ENCODE measurements at places on chromosomes 13 and 19. TPM values are rescaled to one million over a fixed set of nuclear protein-coding genes. Genes with fewer than 3 reads are reported as not detected.

DNA sequence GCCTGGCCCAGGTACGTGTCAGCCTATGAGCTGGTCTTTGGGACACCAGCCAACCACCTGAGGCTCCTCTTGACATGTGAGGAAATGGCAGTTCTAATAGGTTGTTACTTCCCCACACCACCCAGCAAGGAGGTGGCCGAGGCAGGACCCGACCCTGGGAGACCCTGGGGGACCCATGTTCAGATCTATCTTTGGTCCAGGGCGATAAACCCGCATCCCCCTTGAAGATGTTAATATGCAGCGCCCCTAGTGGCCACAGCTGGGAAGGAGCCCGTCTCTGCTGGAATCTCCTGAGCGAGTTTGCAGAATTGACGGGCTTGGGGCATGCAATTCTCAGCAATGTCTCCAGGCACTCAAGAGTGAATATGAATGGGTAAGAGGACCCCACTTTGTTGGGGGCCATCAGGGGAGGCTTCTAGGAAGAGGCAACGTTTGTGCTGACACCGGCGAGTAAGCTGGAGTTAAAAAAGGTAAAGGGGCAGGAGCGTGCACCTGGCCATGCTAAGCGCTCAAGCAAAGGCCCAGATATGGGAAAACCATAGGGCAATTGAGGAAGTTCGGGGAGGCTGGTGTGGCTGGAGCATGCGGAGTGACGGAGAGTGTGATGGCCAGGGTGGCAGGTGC, 1.5 kb upstream of the MYO1F start:
- no peak for DNase-seq

The TMEM91 gene
- 6.6 TPM for polyA plus RNA-seq

The PNMA8A gene
- polyA plus RNA-seq: 35.9 TPM

The SYNE4 gene
- 0.59 TPM for polyA plus RNA-seq

The ZNF562 gene
- polyA plus RNA-seq: 16.2 TPM

DNA sequence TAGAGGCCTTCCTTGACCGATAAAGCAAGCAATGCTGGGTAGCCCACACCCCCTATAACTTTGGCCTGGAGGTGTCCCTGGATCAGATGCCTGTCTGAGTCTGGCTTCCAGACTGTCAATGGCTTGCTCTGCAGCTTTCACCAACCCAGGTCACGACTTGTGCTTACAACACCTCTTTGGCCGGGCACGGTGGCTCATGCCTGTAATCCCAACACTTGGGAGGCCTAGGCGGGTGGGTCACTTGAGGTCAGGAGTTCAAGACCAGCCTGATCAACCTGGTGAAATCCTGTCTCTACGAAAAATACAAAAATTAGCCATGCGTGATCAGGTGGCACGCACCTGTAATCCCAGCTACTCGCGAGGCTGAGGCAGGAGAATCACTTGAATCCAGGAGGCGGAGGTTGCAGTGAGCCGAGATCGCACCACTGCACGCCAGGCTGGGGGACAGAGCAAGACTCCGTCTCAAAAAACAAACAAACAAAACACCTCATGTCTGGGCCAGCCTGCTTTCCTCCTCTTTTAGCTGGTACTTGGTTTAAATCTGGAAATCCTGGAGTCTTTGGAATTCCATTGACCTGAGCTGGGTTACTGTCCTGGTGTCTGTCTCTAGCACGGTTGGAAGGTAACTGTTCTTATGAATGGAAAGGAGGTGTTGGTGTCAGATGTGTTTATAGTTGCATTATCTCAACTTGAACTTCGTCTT, 10.3 kb upstream of the GARRE1 start:
- DNase-seq: no peak

The CGB2 gene
- polyA plus RNA-seq: not detected
